SHP77 (cell line): ENCODE measurements at places on chromosomes 7 and 10.
A peak's percentile ranks its signal among the peaks of the same experiment; 100 is the strongest.

DNA sequence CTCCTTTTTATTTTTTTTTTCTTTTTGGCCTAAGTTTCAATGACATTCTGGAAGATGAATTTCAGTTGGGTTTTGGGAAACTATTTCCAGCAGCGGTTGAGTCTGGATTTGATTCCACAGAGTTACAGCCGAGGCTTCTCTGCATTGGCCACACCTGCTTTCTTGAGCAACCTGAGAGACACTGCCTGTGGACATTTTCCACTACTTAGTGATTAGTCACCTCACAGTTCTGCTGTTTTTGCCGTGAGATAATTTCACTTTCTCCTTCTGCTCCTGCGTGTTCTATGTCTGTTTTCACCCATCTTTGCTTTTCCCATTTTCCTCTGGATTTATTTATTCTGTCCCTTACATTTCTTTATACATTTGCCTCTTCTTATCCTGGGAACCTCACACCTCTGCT, 243.0 kb downstream of the BICC1 start:
- DNase-seq = no peak

- no peak for DNase-seq
These were observed 13.0 kb upstream of the PCBD1 start for GRCh38 chr10:70901276-70901878.

- no peak for DNase-seq
These were observed 38.8 kb upstream of the TCF7L2 start for GRCh38 chr10:112911206-112911605.

DNA sequence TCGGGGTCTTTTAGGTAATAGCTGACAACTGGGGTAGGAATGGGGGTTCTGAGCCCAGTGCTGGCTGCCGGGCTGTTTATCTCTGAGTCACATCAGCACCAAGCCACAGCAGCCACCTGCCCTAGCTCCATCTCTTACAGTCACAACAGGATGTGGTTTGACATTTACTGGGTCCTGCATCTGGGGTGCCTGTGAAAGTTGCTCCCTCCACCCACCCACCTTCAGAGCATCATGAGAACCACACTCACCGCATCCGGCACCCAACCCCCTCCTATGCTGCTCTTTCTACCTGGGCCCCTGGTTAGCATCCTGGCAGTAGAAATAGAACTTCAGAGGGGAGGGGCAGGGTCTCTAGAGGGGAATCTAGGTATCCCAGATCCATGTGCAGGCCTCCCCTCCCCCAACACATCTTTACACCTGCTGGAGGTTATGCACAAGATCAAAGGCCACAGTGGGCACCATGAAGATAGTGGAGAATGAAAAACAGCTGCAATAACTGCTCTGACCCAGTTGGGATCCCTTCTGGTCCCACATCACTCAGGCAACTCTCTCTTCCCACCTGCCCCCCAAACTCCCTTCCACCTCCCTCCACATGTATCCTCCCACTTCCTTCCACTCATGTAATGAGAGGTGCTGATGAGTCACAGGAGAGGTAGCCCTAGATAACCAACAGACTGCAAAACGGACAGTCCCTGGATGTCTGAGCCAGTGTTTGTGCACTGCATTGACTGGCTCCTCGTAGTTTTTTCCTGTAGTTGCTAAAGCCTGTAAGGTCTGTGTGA, 38.2 kb downstream of the PRSS2 start:
- no peak for DNase-seq

- DNase-seq = peak; percentile 39
These were observed 25.6 kb downstream of the TMEM196 start for GRCh38 chr7:19747740-19748339.

DNA sequence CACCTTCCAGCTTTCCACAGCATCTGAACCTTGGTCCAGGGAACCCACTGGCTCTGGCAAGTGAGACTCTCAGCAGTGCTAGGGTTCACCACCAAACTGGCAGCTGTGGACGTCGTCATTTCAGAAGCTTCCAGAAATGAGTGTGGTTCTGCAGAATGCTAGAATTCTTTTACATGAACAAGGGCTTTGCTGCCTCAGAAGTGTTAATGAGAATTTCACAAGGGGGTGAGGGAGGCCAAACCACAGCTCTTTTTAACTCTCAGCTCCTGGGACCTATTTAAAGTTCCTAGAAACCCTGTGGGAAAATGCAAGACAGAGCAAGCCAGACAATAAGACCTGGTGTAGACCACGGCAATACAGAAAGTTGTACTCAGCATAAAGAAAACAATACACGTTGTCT, 129.3 kb upstream of the BET1 start:
- no peak for DNase-seq

DNA sequence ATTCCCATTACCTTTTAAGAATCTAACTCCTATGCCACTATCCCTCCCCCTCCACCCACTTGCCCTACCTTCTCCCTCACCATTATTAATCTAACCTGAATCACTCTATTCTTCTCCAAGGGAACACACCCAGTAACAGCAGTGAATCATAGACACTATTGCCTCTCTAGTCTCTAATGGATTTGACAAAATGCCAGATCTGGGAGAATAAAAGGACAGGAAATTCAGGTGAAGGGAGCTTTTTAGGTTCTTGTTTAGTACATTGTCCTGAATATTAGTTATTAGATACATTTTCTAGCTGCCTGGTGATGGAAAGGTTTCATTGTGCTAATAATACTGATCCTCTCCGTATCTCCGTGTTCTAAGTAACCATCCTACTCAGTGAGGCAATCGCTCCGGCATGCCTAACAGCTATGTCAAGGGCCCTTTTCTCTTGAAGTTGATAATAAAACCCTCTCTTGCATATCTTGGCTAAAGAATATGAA, 4.1 kb upstream of the SFR1 start:
- no peak for DNase-seq

GRCh38 chr10:98878921-98879320, 356.7 kb downstream of the HPSE2 start:
- DNase-seq = no peak

DNA sequence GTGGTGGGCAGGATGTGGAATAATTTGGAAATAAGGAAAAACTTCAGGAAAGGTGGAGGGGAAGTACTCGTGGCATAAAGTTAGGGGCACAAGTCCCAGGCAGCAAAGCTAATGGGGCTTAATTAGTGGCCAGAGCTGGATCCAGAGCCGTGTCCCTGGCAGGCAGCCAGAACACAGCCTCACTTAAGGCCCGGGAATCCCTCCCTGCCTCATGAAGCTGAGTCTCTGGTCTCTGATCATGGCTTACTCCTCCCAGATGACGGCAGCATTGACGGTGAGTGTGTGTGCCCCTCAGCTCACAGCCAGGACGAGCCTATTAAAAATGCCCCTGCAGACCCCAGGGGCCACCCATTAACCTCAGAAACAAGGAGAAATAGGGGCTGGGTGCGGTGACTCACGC, 48.2 kb upstream of the NPTX2 start:
- no peak for DNase-seq

DNA sequence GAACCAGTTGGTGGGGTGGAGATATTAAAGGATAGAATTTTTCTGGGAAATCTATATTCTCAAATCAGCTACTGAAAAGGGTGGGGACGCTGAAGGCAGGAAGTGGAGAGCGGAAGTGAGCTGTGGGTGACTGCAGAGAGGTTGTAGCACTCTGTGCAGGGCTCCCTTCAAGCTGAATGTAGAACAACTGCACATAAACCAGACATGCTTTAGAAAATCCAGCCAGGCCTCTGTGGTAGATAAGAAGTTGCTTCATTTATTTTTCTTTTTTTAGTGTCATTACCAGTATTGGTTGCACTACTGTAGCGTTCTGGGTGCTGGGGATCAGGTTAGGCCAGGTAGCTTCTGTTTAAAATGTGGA, 127.8 kb downstream of the CELF2 start:
- no peak for DNase-seq

- DNase-seq = no peak
These were observed 232.0 kb upstream of the CELF2 start for GRCh38 chr10:10785627-10786026.
